ENCODE measurements at places on chromosomes 16 and 17.

- DNase-seq: no peak
These were observed 758 bp upstream of the UBALD2 start for GRCh38 chr17:76264425-76264754.

- DNase-seq: no peak
These were observed at the start of gene MPO for GRCh38 chr17:58280480-58281217. MPO (minus strand) TSS chr17:58280935; CDS start chr17:58280758, 177 bp downstream.

DNA sequence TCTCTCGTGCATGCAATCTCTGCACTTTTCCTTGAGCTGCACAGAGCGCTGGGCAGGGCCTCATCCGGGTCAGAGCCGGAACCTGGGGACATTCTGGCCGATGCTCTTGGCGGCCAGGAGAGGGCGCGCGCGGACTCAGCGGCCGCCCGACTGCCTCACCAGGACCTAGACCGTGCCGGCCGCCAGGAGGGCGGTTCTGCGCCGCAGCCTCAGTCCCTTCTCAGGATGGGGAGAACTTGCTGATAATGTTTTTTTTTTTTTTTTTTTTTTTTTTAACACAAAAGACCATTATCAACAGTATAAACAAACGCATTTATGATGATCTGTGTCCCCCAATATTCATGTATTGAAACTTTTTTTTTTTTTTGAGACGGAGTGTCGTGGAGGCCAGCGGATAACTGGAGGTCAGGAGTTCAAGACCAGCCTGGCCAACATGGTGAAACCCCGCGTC, 8.1 kb upstream of the FLYWCH2 start:
- DNase-seq: peak; percentile 60

DNA sequence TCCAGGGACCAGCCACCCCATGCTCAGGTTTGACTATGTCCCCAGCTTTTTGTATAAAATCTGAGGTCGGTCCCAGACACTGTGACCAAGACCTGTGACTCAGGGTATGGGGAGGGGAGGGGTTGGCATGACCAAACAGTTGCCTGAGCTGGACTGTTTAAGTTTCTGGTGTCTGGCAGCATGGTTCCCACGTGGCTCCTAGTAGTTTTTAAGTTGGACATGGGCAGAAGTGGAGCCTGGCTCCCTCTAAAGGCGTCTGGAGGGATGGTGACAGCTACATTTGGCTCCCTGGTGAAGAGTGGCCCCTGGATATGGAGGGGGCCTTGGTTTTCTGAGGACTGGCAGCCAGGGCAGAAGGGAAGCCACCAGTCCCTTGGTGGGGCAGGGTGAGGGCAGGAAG, 7.9 kb downstream of the SMCR8 start:
- DNase-seq: no peak

DNA sequence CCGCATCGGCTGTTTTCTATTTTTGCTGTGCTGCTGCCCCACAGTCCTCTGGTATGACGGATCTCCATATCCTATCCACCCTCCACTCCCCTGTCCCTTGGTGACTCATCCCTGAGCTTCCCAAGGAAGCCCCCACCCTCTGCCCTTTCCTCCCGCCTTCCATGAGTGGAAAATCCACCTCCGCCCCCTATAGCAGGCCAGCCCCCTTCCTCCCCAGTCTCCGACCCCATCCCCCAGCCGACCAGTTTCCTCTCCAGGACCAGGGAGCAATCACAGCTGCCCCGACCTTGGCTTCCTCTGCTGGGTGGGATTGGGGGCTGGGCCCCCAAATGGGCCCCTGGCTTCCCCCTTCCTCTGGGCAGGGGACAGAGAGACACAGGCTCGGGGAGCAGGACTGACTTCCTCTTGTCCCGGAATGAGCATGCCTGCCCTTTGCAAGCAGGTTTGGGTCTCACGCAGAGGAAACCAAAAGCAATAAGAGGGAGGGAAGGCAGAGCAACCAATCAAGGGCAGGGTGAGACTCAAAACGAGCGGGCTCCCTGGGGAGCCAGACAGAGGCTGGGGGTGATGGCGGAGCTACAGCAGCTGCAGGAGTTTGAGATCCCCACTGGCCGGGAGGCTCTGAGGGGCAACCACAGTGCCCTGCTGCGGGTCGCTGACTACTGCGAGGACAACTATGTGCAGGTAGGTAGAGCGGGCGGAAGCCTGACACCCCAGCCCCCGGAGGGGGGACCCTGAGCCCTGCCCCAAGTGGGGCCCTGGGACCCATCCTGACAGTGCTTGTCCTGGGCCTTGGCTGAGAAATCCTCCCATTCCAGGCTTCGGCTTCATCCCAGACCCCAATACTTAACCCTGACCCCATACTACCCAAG, at the start of the genes ABI3 and GNGT2:
ABI3 (plus strand) TSS at position 550 of the 872 bp plus-strand sequence; CDS start at position 568, 18 bp downstream.
GNGT2 (minus strand) TSS at position 417 of the 872 bp plus-strand sequence. CDS start 3,152 bp downstream, outside the sequence.
- DNase-seq: no peak

DNA sequence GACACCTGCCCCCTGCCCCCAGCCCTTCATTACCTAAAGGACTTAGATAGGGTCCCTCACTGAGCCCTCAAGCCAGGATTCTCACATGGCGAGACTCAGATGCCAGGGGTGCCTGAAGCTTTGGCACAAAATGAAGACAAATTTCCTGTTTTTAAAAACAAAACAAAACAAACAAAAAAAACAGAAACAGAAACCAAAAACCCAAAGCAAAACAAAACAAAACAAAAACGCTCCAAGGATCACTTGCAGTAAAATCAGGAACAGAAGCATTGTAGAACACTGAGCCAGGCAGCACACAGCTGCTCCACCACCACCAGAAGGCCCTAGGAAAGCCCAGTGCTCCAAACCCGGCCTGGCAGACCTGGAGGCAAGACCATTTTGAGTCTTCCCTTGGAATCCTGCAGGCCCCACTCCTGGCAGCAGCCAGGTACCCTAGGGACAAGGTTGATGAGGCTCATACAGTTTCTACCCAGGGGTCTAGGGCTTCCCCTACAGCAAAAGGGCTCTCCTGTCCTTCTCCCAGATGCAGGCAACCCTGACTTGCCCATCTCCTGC, 20.8 kb downstream of the MYO18A start:
- DNase-seq: no peak

GRCh38 chr17:48753794-48754499, 25.4 kb upstream of the HOXB13 start:
- DNase-seq: no peak

GRCh38 chr17:35923609-35924114, 6.9 kb downstream of the RDM1 start:
- DNase-seq: no peak

- no peak for DNase-seq
These were observed 5.1 kb downstream of the ATP2A1 start for GRCh38 chr16:28883221-28883996.

DNA sequence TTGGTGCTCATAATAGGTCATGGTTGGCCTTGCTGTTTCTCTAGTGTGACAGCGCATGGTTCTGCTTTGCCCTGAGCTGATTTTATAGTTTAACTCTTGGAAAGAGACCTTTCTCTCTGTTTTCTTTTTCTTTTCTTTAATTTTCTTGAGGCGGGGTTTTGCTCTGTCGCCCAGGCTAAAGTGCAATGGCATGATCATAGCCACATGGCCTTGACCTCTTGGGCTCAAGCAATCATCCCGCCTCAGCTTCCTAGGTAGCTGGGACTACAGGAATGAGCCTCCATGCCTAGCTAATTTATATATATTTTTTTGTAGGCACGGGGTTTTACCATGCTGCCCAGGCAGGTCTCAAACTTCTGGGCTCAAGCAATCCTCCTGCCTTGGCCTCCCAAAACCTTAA, 80.4 kb upstream of the DNAJA2 start:
- no peak for DNase-seq

DNA sequence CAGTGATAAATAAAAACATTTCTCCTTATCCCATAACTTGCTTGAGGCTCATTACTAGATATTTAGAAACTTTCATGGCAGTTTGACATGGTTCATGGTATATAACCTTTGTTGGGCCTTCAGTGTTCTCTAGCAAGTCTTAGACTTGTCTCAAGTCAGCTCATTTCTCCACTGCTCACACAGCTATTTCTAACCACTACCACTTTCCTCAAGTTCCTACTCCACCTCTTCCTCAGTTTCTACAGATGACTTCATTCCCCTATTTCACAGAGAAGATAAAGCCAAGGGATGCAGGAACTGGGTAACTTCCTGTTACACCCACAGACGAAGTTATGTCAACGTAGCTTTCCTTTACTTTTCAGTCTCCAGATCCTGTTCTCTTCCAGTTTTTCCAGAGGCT, 23.2 kb downstream of the NLK start:
- DNase-seq: no peak

GRCh38 chr16:28001184-28001583, 62.3 kb downstream of the GSG1L start:
- no peak for DNase-seq

DNA sequence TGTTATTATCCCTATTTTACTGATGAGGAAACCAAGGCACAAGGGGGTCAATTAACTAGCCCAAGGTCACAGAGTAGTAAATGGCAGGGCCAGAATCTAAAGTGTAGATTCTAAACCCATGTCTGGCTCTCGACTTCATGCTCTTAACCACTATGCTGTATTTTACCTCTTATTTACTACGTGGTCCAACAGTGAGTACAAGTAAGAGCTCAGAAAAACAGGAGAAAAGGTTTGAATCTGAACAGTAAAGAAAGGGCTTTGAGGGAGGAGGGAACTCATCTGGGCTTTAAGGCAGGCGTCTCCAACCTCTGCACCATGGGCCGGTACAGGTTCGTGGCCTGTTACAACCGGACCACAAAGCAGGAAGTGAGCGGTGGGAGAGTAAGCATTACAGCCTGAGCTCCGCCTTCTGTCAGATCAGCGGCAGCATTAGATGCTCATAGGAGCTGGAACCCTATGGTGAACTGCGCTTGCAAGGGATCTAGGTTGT, 62.9 kb downstream of the SMURF2 start:
- no peak for DNase-seq

DNA sequence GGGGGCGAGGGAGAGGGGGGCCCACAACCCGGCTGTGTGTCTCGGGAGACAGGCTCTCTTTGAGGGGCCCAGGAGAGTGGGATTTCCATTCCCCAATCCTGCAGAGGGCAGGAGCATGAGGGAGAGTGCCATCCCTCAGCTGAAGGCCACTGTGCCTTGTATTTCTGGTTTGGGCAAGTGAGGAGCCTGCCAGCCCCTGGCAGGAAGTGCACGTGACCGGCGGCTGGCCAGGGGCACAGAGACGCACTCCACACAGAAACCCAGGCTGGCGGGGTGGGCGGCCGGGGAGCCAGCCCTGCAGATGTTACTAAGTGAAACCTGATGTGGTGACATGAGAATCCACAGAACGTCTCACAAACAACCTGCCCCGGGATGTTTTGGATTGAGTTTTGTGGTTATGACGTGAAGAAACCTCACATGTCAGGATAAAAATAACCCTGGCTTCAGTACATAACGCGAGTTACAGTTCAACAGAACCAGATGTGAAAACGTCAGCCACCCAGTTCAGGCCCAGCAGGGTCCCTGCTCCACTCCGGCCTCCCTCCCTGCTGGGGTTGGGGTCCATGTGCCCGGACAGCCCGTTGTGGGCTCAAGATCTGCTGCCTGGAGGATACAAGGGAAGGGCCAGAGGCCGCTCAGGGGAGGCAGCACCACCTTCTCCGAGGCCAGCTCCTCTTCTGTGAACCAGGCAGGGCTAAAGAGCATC, 51.7 kb upstream of the MTSS2 start:
- DNase-seq: no peak

- no peak for DNase-seq
These were observed 3.5 kb upstream of the RRAD start for GRCh38 chr16:66928702-66929388.

DNA sequence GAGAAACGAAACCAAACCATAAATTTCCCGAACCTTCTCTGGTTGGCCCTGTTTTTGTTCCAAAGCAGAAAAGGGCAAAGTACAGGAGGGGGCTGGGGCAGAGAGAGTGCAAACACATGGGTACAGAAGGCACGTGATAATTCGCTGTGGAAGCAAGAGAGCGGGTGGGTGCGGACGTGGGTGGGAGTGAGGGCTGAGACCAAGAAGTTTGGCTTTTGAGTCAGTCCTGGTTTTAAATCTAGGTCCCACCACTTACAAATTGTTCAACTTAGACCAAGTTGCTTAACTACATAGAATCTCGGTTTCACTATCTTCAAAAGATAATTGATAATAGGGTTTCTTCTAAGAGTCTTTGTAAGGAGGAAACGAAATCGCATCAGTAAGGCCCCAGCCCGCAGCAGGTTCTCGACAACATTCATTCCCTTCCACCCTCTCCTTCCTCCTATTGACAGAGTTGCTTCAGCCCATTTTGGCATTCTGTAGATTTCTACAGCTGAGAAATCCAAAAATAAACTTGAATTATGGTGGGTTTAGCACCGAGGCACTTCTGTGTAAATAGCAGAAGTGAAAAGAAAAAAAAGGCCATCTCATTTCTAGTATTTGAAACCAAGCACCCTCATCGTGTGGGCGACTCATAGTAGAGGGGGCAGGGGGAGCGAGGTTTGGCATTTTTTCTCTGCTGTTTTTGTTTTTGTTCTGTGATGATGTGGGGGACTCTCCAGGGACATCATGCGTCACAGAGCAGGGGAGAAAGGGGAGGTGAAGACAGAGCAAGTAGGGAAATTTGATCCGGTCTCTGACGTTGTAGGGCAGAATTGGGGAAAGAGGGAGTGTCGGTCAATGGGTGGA, 33.6 kb upstream of the CCR7 start:
- no peak for DNase-seq

DNA sequence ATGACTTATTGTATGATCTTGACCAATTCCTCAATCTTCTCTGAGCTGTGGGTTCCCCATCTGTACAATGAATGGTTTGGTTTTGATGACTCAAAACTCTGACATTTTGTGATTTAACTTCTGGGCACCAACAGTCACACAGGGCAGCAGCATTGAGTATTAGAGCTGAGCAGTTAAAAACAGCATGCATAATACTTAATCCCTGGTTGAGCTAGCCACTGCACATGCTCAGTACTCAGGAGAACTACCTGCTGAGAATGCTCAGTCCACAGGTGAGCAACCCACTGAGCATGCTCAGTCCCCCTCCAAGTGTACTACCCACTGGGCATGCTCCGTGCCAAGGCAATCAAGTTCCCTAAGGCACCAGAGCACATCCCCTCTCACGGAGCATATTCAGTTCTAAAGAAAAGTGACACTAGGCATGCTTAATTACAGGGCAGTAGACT, 68.7 kb downstream of the AIPL1 start:
- DNase-seq: no peak

- no peak for DNase-seq
These were observed 47.0 kb downstream of the COTL1 start for GRCh38 chr16:84570739-84571403.

DNA sequence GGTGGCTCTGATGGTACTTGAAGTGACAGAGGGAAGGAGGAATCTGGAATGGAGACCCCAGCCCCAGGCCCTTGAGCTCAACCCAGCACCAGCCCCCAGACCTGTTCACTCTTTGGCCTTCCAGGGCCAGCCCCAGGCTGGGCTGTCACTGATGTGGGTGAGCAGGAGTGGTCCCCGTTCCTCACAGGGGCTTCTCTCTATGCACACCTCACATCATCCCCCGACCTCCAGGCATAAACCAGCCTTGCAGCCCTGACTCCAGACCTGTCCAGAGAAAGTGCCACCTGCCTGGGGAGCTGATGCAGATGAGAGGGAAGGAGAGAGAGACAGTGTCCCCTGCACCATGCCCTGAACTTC, 182.6 kb upstream of the SDK2 start:
- DNase-seq: no peak

GRCh38 chr17:31902693-31903092, 1.2 kb upstream of the UTP6 start:
- no peak for DNase-seq

All from DMS 273 treated with DMSO at 0.1 percent for 48 hours (cell line).